Osteocyte (in vitro differentiated cells): ENCODE measurements at places on chromosomes 2 and 18. TPM values are rescaled to one million over a fixed set of nuclear protein-coding genes. Genes with fewer than 3 reads are reported as not detected.

DNA sequence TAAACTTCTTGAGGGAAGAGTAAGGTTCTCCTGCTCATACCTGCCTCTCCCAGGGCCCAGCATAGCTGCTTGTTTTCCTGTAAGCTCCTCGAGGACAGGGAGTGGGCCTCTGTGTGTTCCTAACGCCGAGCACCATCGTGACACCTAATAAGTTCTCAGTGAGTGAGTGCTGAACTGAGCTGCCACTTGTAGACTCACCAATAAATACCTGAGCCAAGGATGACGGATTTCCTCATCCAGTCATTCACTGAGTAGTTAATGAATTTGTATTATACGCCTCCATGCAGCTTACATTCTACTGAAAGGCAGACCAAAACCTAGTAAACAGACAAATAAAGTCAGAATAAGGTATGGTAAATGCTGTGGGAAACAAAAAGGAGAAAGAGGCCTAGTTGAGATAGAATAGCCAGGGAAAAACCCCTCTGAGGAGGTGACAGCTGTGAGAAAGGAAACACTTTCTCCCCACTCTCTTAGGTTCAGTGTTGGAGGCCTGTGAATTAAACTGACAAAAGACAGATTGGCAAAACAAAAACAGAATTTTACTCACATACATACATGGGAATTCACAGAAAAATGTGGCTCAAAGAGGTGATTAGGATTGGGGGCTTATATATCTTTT lies 138.6 kb downstream of the B3GNT2 start:
- no peaks in the 10 kb centered on the region for H3K4me1 ChIP-seq
- H3K27ac ChIP-seq, result no peak overlapping the region
- H3K4me3 ChIP-seq, result no peak overlapping the region
- H3K36me3 ChIP-seq, result no peaks in the 10 kb centered on the region
- no peak for DNase-seq

DNA sequence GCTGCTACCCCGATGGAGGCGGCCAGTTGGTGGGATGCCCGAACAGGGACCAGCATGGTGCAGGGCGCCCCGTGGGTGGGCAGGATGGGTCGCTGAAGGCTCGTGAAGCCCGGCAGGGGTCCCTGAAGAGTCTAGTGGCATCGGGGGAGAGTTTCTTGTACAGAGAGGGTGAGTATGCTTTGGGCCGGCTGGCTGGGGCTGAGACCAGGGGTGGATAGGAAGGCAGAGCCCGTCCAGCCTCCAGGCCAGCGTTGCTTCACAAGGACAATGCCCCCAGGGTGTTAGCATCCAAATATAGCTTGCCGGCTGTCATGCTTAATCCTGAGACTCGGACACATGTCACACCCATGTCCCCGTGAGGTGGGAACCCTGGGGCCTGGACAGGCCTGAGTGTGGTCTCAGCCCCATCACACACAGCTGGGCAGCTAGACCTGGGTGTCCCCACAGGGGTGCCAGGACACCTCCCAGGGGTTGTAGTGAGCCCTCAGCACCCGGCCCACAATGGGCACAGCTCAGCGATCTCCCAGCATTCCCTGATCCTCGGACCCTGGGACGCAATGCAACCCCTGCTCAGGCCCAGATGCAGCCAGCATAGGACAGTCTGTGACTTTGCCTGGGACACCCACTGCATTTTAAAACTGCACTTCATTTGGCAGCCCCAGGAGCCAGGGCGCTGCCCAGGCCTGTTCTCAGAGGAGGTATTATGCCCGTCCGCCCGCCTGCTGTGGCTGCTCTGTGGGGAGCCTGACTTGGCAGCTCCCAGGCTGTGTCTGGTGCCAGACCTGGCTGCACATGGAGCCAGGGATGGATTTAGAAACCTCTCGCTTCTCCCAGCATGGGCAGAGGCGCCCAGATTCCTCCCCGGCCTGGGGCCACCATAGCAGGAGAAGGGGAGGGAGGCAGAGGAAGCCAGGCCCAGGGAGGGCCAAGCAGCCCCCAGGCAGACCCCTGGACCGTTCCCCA lies 36.4 kb downstream of the RAMP1 start:
- peak overlapping the region; percentile 93 for H3K27ac ChIP-seq
- H3K4me1 ChIP-seq, result peaks cover 70% of the 10 kb centered on the region
- no peaks in the 10 kb centered on the region for H3K27me3 ChIP-seq
- peak overlapping the region; percentile 44 for H3K4me3 ChIP-seq
- peak; percentile 95 for DNase-seq

DNA sequence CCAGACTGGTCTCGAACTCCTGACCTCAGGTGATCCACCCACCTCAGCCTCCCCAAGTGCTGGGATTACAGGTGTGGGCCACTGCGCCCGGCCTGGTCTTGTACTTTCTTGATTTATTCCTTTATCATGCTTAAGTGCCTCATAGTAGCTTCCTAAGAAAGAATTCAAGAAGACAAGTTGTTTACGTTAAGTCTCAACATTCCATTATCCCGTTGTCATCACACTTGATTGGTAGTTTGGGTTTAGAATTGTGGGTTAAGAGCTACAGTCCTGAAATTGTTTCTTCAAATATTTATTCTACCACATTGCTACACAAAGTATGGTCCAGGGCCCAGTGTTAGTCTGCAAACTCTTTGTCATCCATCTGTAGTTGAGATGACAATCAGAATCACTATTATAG lies 194.0 kb downstream of the VWC2L start:
- no peaks in the 10 kb centered on the region for H3K27me3 ChIP-seq
- no peak overlapping the region for H3K4me3 ChIP-seq
- H3K27ac ChIP-seq, result no peak overlapping the region
- peaks cover 8% of the 10 kb centered on the region for H3K4me1 ChIP-seq

- H3K4me3 ChIP-seq, result no peak overlapping the region
- H3K27ac ChIP-seq, result no peak overlapping the region
- peaks cover 37% of the 10 kb centered on the region for H3K4me1 ChIP-seq
- DNase-seq, result no peak
- peaks cover 17% of the 10 kb centered on the region for H3K27me3 ChIP-seq
Measured at GRCh38 chr2:55888936-55889335, 34.6 kb downstream of the EFEMP1 start.

- H3K27ac ChIP-seq, result no peak overlapping the region
- peaks cover 2% of the 10 kb centered on the region for H3K4me1 ChIP-seq
- no peak overlapping the region for H3K4me3 ChIP-seq
- DNase-seq, result no peak
- H3K27me3 ChIP-seq, result peaks cover 12% of the 10 kb centered on the region
- no peaks in the 10 kb centered on the region for H3K36me3 ChIP-seq
Measured at GRCh38 chr2:232492236-232492848, 4.7 kb upstream of the ECEL1 start.

IL37 gene
- not detected in 2 replicates for total RNA-seq

- DNase-seq, result peak; percentile 71
- no peaks in the 10 kb centered on the region for H3K36me3 ChIP-seq
- no peaks in the 10 kb centered on the region for H3K27me3 ChIP-seq
- peaks cover 38% of the 10 kb centered on the region for H3K4me1 ChIP-seq
- H3K4me3 ChIP-seq, result no peak overlapping the region
Measured at GRCh38 chr18:13378150-13378549, 159.6 kb downstream of the LDLRAD4 start.
